ENCODE measurements at places on chromosomes 4 and X.

DNA sequence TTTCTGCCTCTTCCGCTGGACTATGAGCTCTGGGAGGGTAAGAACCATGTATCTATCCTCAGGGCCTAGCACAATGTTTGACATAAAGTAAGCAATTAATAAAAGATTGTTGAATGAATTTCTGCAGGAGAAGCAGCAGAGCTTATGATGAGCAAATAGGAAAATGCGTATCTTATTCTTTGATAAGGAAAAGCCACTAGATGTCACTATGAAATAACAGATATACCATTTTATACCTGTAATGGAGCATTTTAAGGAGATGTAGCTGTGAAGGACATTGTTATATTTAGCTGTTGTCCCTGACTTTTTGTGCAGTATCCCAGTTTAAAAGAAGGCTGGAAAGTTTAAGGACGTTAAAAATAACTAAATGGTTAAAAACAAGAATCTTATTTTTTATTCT lies 147.2 kb upstream of the MBNL3 start:
- no peak for DNase-seq

- no peak for DNase-seq
These were observed 52.0 kb upstream of the ATOH1 start for GRCh38 chr4:93776386-93777080.

- DNase-seq, result no peak
These were observed 450.2 kb downstream of the TLL1 start for GRCh38 chr4:166323250-166323649.

DNA sequence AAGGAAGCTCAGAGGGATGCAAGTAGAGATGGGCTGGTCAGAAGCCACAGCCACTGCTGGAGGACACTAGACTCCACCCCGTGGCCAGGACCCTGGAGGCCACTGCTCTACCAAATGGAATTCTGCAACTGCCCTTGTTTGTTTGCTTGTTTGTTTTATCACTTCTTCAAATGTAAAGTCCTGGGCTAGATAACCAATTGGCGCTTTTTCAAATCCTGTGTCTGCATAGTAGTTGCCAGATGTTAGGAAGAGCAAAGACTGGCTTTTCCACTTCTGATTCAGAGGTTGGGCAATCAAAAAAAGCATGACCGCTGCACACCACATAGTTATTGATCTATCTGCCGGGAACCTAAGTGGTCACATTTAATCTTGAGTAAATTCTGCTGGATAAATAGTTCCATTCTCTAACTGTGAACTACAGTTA lies 255.2 kb upstream of the SFRP2 start:
- no peak for DNase-seq

GRCh38 chr4:2172627-2173231 lies 69.2 kb downstream of the HAUS3 start:
- DNase-seq, result no peak

Data from stimulated activated effector memory CD8-positive, alpha-beta T cell treated with anti-CD3 and anti-CD28 coated beads, Interleukin-12 subunit alpha, Interleukin-12 subunit beta, amount 100 ng/mL, for 72 hours (primary cell).